Urothelium cell line (cell line): ENCODE measurements at places on chromosomes 1 and 21.

DNA sequence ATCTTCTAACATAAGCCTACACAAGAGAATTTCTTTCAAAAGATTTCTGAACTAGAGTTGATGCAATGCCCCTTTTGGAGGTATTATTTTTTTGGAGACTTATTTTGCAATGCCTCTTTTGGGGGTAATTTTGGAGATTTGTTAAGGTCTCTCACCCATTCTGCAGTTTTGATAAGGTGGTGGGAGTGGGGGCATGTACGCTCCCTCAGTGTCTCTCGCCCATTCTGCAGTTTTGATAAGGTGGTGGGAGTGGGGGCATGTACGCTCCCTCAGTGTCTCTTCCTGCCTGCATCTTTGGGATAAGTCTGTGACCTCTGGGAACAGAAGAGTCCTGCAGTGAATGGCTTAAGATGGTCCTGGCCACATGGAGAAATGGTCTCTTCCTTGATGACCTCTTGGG, 312.2 kb downstream of the ZP4 start:
- DNase-seq: no peak

- no peak for DNase-seq
Observed at GRCh38 chr21:44815852-44816628, 1.8 kb downstream of the SUMO3 start.

- no peak for DNase-seq
Observed at GRCh38 chr1:244383278-244383884, 68.3 kb downstream of the ADSS2 start.

GRCh38 chr1:172905452-172905851, 145.3 kb downstream of the TNFSF18 start:
- DNase-seq: no peak

GRCh38 chr1:109322974-109323373, 16.2 kb upstream of the MYBPHL start:
- no peak for DNase-seq

DNA sequence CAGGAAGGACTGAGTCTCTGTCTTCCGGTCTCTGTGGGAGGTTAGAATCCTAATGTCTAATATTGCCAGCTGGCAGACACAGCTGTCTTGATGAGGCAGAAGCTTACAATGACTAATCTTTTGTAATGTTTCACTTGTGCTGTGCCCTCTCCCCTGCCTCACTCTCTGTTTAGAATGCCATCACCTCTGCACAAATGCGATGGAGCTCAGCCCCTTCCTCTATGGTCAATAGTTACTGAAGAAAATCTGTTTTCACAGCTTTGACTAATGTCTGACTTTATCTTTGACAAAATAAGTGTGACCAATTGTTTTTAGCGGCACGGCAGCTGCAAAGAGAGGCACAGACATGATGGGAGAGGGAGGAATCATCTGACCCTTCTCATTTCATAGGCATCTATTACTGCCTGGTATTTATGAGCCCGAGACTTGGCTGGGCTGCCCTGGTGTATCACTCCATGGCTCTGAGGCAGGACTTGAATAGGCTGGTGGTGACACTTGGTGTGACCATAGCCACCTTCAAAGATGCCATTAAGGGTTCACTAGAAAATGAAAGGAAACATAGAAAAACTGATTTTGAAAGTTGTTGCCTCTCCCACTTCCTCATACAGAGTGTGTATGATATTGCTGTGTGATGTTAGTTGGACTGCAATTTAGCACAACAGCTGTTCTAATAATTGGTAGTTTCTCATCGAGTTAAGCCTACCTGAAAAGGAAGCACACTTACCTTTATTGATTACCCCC, 163.2 kb upstream of the NBPF11 start:
- peak; percentile 25 for DNase-seq

DNA sequence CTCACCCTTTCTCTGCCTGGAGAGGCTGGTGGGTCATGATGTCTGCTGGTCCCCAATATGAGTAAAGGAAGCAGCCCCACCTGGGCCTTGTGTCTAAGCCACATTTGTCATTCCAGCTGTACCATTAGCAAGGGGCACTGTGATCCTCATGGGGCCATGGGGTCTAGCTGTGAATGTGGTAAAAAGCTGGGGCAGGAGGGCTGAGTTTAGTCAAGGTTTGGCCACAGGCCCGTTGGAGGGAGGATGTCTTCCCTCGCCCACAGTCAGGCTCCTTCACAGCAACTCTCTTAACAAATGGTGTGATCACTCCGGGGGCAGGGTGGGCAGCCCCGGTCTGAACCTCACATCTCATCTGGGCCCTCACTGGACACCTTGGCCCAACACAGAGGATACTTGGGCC, 115.4 kb downstream of the DMRTB1 start:
- DNase-seq: no peak

GRCh38 chr1:245823408-245824147, 668.8 kb downstream of the KIF26B start:
- no peak for DNase-seq

- DNase-seq: no peak
Observed at GRCh38 chr21:15837645-15838044, 107.9 kb downstream of the USP25 start.

- peak; percentile 8 for DNase-seq
Observed at GRCh38 chr1:176241385-176242015, 34.4 kb upstream of the COP1 start.

DNA sequence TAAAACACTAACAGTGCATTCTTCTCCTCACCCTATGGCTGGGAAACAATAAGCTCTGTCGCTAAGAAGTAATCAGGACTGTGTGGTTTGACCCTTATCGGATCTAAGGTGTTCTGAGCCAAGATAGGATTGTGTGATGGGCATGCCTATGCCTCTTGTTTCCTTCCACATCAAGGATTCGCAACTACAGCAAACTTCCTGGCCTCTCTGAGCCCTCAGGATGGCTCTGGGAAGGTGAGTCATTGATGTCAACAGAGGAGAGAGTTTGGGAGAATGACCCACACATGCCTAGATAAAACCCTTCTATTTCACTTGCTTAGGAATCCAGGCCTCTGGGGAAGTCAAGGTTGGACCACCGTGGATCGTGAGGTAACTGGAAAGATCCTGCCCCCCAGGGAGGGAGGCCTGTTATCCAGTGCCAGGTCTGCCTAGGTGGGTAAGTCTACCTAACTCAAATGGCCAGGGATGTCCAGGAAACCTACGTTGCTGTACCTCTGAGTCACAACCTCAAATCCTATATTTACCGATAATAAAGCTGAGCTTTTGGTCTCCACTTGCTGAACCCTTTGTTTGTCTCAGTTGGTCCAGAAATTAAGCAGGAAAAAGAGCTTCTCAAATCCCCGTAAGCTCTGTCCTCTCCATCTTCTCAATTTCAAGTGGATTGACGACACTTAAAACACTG, 27.4 kb downstream of the TIAM1 start:
- peak; percentile 73 for DNase-seq

GRCh38 chr1:22854688-22855565, 117.7 kb downstream of the LACTBL1 start:
- DNase-seq: no peak

DNA sequence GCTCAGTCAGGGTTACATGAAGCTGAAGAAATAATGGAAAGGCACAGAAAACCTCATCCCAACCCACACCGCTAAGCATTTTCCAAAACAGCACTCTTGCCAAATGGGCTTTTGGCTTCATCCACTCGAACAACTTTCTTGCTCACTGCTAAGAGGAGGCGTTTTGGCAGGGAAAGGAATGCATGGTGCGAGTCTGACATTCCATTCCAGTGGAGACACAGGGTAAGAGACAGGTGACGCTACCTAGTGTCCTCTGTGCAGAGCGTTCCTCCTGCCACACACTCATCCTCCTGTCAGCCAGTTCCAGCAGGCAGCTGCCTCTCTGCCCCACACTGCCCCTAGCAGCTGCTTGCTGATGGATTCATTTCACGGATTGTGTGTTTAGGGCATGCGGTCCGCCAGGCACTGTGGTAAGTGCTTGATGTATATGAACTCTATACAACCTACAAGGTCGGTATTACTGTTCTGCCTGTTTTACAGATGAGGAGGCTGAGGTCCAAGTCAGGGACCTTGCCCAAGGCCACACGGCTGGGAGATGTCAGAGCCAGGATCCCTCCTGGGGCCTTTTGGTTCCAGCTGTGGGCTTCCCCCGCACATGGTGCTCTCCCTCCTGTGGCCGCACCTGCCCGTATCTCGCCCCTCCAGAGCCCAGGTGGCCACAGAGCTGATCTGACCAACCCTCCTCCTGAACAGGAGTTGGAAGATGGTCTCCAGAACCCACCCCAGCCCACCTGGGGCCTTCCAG, 25.7 kb upstream of the BACE2 start:
- DNase-seq: peak; percentile 65

GRCh38 chr1:91759076-91759475, 126.9 kb downstream of the TGFBR3 start:
- no peak for DNase-seq

DNA sequence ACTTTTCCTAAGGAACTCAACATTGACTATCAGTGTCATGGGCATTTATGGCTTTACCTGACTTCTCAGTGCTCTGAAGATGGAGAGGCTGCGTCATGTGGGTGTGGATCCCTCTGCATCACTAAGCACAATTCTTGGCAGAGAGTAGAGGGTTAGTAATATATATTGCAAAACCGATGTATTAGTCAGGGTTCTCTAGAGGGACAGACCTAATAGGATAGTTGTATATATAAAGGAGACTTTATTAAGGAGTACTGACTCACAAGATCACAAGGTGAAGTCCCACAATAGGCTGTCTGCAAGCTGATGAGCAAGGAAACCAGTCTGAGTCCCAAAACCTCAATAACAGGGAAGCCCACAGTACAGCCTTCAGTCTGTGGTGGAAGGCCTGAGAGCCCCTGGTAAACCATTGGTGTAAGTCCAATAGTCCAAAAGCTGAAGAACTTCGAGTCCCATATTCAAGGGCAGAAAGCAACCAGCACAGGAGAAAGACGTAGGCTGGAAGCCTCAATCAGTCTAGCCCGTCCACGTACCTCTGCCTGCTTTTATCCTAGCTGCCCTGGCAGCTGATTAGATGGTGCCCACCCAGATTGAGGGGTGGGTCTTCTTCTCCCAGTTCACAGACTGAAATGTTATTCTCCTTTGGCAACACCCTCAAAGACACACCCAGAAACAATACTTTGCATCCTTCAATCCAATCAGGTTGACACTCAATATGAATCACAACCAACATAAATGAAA, 159.7 kb upstream of the NRIP1 start:
- DNase-seq: no peak

DNA sequence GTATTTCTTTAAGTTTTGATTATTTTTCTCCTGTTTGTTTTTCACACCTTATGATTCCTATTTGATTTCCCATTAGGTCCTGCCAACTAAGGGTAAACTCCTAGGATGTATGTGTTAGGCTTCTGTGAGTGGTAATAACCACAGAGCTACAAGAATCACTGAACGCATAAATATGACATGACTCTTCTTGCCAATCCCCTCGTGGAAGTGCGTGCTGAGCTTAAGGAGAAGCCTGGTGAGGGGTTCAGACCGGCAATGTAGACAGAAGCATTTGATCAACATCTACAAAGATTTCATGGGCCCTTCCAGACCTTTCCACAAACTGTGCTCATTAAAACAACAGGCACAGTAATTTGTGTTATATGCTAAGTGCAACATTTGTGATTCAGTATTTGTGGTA, 273.8 kb upstream of the SNX7 start:
- no peak for DNase-seq

DNA sequence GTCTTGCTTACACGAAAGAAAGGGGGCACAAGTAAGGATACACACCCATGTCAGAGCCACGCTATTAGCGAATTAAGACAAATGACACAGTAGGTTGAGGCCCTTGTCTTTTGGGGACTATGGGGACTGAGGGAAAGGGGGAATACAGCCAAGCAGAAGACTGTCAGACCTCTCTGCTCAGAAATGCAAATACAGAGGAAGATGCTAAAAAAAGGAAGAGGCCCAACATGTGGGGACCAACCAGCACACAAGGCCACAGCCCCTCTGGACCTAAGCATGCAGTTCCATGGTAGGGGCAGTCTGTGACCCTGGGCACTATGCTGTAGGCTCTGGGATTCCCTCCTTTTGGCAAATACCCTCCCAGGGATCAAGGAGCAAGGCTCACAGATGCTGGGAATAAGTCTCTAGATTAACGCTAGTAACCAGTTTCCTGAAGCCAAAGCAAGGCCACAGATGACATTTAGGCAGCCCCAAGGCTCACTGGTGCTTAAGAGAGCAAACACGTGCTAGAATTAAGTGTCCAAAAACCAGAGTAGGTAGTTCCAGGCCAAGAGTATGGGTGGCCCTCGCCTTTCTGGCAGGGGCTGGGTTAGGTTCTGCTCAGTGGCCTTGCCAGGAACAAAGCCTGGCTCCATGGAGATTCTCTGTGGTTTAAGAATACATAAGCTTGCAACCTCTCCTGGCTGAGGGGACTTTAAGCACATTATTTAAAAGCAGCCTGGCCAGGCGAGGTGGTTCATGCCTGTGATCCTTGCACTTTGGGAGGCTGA, 38.2 kb downstream of the RABIF start:
- no peak for DNase-seq

DNA sequence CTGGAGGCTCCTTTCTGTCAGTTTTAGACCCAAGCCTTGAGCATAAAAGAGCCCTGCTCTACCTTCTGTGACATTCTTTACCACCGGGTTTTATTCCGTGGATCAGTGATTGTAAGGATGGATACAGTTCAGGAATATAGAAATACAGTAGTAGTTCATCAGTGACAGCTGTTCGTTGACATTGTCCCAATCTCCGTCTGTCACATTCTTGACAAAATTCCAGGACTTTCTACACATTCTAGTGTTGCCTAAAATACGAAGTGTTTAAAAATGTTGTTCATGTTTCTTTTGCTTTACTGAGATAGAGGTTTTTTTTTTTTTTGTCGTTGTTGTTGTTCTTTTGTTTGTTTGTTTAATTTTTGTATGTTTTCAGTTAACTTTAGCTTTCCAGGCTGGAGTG, 29.9 kb downstream of the MAP10 start:
- DNase-seq: no peak

GRCh38 chr1:178494569-178494971, 2.2 kb downstream of the CLEC20A start:
- no peak for DNase-seq

DNA sequence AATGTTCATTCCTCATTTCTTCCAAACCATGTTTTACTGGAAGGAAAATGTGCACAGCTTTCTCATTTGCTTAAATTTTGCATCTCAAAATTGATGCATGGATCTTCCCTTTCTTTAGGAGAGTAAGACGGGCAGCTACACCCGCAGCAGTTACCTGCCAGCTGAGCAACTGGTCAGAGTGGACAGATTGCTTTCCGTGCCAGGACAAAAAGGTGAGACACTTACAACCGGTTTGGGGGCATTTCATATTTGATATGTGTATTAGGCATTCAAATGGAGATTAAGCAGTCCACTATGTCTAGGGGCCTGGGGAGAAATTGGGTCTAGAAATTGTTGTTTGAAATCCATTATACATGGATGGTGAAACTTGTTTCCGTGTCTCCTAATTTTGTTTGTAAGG, 12.9 kb downstream of the C8A start:
- no peak for DNase-seq

GRCh38 chr1:66041654-66042053, 249.0 kb downstream of the PDE4B start:
- DNase-seq: no peak

DNA sequence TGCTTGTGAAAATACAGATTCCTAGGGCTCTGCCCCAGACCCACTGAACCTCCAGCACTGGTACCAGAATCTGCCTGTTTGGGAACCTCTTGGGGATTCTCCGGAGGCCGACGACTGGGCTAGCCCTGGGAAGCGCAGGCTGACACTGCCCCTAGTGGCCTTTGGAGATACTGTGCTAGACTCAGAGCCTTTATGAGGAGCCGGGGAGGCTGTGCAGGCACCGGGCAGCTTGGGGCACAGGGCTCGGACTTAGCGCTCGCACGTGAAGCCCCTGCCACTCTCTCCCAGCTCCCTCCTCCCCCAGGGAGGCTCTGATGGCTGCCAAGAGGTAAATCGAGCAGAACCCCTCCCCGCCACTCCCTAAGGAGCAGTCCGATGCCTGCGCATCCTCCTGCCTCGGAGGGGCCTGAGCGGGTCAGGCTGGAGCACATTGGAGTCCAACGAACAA, 144.6 kb upstream of the TNR start:
- DNase-seq: peak; percentile 37
